Psoas muscle (tissue), 8 donors: ENCODE measurements at places on chromosomes 5 and 9. TPM values are rescaled to one million over a fixed set of nuclear protein-coding genes. Genes with fewer than 3 reads are reported as not detected.

TYRP1 gene
- total RNA-seq, result 3.0 TPM

GRCh38 chr5:72107901-72108201, 576 bp downstream of the MAP1B start:
- peaks cover 39% of the 10 kb centered on the region for H3K27me3 ChIP-seq
- H3K27ac ChIP-seq, result peak overlapping the region; percentile 66
- no peaks in the 10 kb centered on the region for H3K36me3 ChIP-seq

- peak overlapping the region; percentile 72 for H3K27ac ChIP-seq
- H3K4me3 ChIP-seq, result no peak overlapping the region
- peak; percentile 35 for DNase-seq
- H3K36me3 ChIP-seq, result no peaks in the 10 kb centered on the region
- no peaks in the 10 kb centered on the region for H3K27me3 ChIP-seq
Measured at GRCh38 chr5:179759581-179760551, 27.2 kb downstream of the MAML1 start.

DNA sequence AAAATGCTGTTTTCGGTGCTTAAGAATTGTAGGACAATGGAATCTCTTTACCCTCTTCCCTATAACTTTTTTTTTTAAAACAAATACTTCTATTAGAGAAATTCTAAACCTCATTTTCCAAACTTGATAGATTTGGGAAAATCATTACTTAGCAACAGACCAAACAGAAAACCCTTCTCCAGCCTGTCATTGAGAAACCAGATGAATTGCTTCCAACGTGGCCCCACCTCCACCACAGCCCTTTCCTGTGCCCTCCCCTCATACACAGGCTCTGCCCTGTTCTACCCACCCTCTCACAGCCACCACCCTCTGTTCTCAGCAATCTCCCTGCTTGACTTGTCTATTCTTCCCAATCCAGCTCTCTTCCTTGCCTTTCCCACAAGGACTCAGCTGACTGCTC, 221.2 kb downstream of the DMRT2 start:
- no peaks in the 10 kb centered on the region for H3K4me1 ChIP-seq
- H3K36me3 ChIP-seq, result no peaks in the 10 kb centered on the region
- H3K4me3 ChIP-seq, result no peak overlapping the region
- no peak overlapping the region for H3K27ac ChIP-seq

- H3K27me3 ChIP-seq, result no peaks in the 10 kb centered on the region
- H3K4me3 ChIP-seq, result no peak overlapping the region
- no peak for DNase-seq
- H3K36me3 ChIP-seq, result peaks cover 9% of the 10 kb centered on the region
Measured at GRCh38 chr9:124390794-124391658, 24.2 kb downstream of the PSMB7 start.

GRCh38 chr9:2208991-2209390, 193.8 kb downstream of the SMARCA2 start:
- H3K4me3 ChIP-seq, result no peak overlapping the region
- no peak for DNase-seq
- no peaks in the 10 kb centered on the region for H3K36me3 ChIP-seq
- H3K27ac ChIP-seq, result no peak overlapping the region
- H3K27me3 ChIP-seq, result no peaks in the 10 kb centered on the region

DNA sequence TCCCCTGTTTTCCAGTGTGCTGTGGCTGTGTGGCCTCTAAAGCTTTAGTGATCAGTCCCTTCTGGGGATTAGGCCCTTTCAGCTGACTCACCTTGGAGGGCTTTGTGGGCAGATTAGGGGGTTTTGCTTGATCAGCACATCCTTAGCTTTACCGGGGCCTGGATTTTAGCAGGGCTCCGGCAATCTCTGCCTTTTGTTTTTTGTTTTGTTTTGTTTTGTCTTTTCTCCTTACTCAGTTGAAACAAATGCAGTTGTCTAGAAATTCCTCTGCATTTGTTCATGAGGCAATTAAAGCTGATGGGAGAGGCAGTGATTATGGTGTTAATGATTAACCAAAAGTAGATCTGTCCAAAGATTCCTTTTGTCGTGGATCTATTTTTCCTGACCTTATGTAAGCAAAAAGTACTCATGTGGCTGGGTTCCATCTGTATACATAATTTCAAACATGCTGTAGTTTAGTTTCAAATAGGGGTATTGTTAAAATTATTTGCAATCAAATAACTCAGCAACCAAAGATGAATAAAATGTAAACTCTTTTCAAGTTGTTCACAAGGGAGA, 5.2 kb upstream of the TDRD7 start:
- H3K27ac ChIP-seq, result no peak overlapping the region
- H3K4me3 ChIP-seq, result no peak overlapping the region
- no peaks in the 10 kb centered on the region for H3K4me1 ChIP-seq
- peaks cover 2% of the 10 kb centered on the region for H3K27me3 ChIP-seq
- H3K36me3 ChIP-seq, result no peaks in the 10 kb centered on the region

DNA sequence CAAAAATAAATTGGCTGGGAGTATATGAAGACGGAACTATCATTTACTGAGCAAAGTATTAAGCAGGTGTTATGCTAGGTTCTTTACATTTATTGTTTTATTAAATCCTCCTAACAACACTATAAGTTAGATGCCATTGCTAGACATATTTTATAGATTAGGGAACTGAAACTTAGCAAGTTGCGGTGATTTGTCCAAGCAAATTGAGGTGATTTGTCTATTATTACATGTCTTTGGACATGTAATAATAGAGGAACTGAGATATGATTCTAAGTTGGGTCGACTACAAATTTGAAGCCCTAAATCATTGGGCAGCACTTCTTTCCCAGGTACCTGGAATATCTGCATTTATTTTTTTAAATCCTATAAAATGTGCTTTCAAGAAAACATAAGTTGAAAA, 429.9 kb downstream of the GABRG2 start:
- no peak overlapping the region for H3K4me3 ChIP-seq
- no peak for DNase-seq
- H3K27me3 ChIP-seq, result no peaks in the 10 kb centered on the region

- no peaks in the 10 kb centered on the region for H3K36me3 ChIP-seq
- H3K27ac ChIP-seq, result peak overlapping the region; percentile 62
- DNase-seq, result no peak
- H3K4me1 ChIP-seq, result peaks cover 5% of the 10 kb centered on the region
Measured at GRCh38 chr9:93354451-93354850, 97.0 kb upstream of the FAM120A start.

- H3K4me1 ChIP-seq, result peaks cover 3% of the 10 kb centered on the region
- DNase-seq, result no peak
- no peaks in the 10 kb centered on the region for H3K36me3 ChIP-seq
- no peaks in the 10 kb centered on the region for H3K27me3 ChIP-seq
- H3K27ac ChIP-seq, result no peak overlapping the region
Measured at GRCh38 chr5:141799507-141800167, 78.6 kb downstream of the PCDH1 start.
